NCI-H2107 (cell line): ENCODE measurements at places on chromosomes 4 and X.
A peak's percentile ranks its signal among the peaks of the same experiment; 100 is the strongest.

- DNase-seq: no peak
Measured at GRCh38 chr4:148254621-148255343, 187.4 kb downstream of the NR3C2 start.

DNA sequence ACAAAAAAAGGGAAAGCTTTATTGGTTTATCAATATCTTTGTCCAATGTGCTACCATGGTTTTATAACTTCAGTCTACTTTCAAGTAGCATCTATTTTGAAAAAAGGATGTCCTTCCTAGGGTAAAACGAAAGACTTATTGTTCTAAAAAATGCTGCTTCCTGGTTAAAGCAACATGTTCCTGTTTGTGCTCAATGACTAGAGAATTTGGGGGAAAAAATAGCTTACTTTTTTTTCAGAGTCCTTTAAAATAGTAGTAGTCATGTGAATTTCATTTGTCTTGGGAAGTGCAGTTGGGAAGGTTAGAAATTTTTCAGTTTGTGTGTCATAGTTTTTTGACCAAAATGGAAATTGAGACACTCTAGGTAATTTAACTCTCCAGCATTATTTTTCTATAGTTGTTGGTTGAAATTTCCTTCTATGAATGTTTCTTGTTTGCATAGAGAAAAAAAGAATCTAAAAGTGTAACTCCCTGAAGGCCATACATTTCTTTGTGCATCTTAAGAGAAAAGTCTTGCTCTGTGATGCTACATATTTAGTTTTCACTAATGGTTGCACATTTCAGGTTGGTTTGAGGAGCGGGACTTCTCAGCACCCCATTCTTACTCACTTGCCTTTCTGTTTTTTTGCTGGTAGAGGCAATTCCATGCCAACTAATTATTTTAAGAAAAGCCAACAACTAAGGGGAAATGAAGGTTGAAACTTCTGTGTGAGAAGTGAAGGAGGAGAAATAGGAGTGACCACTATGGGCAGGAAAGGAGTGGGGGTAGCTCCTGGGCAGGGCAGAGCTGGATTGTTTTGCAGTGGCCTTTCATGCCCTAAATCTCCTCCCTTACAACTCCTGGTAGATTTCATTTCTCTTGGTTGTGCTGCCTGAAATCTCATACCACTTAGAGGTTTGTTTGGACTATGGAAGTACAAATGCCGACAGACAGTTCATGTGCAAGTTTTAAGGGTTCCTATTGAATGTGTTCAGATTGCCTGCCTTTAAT, 76.4 kb downstream of the RAPGEF2 start:
- DNase-seq: no peak

DNA sequence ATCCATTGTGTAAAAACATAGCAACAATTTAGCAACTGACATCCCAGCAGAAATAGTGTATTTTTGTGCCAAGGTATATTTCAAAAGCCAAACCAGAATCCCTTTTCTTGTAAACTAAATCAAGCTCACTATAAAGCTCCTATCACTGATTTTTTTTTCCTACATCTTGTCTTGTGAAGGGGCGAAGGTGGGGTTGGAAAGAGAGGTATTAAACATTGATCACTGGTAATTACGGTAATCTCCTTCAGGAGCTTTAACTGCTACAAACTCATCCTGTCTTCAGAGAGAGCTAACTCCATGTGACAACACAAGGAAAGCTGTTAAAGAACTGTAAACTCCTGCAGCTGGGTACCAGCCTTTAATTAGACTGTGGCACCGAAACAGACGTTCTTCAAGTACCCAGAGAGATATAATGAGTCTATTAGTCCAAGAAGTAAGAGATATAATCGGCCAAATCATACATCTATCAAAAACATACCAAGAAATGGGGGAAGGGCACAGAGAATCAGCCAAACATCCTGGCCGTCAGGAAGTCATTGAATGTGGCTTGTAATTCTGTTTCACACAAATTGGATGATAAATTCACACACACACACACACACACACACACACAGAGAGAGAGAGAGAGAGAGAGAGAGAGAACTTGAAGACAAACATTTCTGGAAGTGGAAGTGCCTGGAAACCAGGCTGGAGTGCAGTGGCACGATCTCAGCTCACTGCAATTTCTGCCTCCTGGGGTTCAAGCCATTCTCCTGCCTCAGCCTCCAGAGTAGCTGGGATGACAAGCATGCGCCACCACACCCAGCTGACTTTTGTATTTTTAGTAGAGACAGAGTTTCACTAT, 111.9 kb upstream of the PPARGC1A start:
- no peak for DNase-seq

DNA sequence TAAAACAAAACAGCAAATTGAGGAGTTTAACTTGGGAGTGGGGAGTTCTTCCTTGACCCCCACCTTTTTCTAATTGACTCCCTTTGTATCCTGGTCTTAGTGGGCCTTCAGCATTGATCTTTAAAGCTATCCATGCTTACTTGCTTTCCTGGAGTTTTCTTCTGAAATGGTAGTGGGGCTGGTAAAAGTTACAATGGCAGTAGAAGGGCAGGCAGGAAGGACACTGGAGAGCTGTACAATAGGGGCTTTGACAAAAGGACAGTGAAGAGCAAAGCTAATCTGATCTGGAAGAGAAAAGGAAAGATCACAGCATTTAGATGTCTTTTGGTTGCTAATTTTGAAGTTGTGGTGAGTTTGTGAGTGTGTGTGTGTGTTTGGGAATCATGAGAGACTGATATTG, 111.5 kb downstream of the MID1 start:
- DNase-seq: no peak

DNA sequence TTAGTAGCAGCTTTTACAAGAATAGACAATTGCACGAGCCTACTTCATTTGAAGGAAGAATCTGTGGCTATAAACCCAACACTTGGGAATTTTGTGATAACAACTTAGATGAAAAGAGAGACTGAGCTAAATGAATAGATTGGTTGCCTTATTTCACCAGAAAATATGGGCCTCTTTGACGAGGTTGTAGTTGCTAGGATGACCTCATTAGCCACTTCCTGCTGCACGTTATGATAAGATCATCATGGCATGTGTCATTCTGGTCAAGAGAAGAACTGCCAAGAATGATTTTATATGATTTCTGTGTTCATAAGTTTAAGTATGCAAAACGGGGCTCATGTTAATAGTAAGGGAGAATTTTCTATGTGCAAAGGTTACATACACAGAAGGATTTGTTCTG, 321.9 kb upstream of the GIMD1 start:
- no peak for DNase-seq

DNA sequence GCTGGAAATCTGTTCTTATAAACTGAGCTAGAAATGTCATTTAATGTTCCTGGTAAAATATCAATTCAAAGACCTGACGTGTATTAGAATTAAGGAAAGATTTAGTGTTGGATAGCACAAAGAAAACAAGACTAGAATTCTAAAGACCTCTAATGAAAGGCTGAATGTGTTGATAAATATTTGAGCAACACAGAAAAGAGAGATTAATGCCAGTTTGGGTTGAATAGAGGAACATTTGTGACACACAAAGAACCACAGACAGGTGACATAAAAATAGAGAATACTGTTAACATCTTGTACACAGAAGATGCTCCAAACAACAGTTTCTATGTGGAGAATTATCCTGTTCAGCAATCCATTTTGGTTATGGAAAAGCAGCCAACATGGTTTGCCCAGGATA, 222.1 kb upstream of the GALNT7 start:
- DNase-seq: no peak

- no peak for DNase-seq
Measured at GRCh38 chr4:124025428-124025827, 628.8 kb downstream of the SPRY1 start.

GRCh38 chr4:102324730-102325129, 20.6 kb downstream of the SLC39A8 start:
- no peak for DNase-seq

DNA sequence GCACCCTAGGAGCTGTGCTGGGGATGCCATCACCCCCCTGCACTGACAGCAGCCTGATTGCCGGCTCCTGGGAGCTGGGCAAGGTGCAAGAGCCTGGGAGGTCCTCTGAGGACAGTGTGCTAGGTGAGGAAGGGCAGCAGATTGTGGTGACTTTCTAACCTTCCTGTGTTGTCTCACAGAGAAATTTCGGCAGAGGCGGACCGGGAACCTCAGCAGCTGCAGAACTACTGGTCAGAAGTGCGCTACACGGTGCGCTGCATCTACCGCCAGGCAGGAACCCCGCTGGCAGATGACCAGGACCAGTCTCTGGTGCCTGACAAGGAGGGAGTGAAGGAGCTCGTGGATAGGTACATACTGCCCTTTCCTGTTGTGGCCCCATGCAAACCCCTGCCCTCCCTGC, 89.8 kb downstream of the FAM193A start:
- no peak for DNase-seq

GRCh38 chrX:110178179-110178865, 139.6 kb downstream of the AMMECR1 start:
- DNase-seq: no peak

- no peak for DNase-seq
Measured at GRCh38 chrX:77453190-77453589, 6.0 kb downstream of the FGF16 start.

GRCh38 chr4:176387571-176387970, 67.8 kb downstream of the SPCS3 start:
- DNase-seq: no peak

- DNase-seq: no peak
Measured at GRCh38 chrX:63755892-63756291, 29.1 kb downstream of the ARHGEF9 start.

- DNase-seq: no peak
Measured at GRCh38 chr4:2243681-2244380, 1.9 kb upstream of the HAUS3 start.

- no peak for DNase-seq
Measured at GRCh38 chr4:6869944-6870343, 39.7 kb upstream of the TBC1D14 start.

DNA sequence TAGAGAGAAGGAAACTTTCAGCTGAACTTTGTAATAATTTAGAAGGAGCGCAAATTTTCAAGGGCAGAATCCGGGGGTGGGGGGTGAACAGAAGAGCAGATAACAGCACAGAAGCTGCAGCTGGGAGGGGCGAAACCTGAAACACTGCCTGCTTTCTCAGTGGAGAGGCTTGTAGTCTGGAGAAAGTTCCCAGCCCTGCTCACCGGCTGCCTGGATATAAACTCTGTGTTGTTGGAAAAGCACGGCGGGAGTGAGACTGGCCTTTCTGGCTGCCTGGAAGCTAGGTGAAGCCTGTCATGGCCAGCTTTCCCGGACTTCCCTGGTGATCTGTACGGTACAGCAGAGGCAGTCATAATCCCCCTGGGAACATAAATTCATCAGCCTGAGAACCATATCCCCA, 1352.1 kb upstream of the DIAPH2 start:
- no peak for DNase-seq

- DNase-seq: no peak
Measured at GRCh38 chr4:90624781-90625180, 497.6 kb downstream of the CCSER1 start.

- peak; percentile 31 for DNase-seq
Measured at GRCh38 chr4:681736-682451, 7.1 kb downstream of the SLC49A3 start.

DNA sequence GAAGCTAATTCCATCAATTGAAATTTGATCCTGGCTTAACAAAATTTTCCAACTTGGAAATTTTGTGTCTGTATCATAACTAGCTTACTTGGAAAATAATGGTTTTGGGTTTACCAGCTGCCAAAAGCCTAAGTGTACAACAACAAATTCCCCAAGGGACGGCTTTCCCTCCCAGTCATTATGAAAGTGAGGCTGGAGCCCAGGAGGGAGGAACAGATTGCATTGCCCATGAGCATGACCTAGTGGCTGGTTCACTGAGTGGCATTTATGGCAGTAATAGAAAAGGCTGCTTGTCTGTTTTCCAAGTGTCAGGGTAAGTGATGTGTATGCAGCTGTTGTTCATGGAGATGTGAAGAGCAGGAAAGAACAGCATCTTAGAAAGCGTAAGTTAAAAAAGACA, 70.8 kb upstream of the HHIP start:
- no peak for DNase-seq

DNA sequence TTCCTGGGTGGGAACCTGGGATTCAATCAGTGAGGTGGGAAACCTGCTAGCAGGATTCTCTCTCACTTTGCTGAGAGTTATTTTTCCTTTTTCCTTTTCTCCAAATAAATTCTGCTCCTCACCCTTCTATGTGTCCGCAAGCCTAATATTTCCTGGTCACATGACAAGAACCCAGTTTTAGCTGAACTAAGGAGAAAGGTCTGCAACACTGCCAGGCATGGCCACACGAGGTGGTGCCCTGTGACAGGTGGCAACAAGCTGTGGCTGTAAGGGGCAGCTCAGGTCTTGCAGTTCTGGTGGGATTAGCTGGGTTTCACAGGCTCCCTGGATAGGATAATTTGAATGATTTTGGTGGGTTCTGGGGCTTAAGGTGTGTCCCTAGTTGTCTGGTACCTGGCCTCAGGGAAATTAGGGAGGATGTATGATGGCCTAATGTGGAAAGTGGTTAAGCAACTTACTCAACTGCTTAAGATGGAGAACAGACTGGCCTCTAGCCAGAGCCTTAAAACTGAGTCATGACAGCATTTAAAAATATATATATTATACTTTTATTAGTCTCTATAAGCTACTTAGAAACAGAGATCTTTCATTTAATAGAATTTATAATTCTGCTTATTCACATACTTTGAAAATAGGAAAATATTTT, 215.0 kb downstream of the IL15 start:
- DNase-seq: no peak

- DNase-seq: no peak
Measured at GRCh38 chr4:36310793-36311192, 29.4 kb downstream of the DTHD1 start.

DNA sequence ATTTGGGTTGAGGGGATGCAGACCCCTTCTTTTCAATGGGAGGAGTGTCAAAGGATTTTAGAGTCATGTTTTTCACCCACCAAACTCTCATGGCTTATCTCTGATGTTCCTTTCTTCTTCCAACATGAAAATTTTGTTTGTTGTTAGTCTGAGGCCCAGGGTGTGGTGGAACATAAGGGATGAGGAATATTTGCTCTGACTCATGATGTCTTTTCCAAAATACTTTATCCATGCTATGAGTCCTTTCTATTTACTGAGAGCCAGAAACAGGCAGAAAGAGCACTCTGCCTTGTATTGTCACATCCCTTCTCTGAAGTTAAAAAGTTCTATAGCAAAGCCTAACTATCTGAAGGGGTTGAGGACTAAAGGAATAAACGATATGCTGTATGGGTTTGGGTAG, 61.6 kb upstream of the GYPA start:
- no peak for DNase-seq

GRCh38 chrX:122934131-122934530, 249.9 kb upstream of the GRIA3 start:
- no peak for DNase-seq

GRCh38 chr4:2927696-2928075, 35.5 kb downstream of the NOP14 start:
- no peak for DNase-seq
